NCI-H446 (cell line): ENCODE measurements at places on chromosomes 7 and 10.

DNA sequence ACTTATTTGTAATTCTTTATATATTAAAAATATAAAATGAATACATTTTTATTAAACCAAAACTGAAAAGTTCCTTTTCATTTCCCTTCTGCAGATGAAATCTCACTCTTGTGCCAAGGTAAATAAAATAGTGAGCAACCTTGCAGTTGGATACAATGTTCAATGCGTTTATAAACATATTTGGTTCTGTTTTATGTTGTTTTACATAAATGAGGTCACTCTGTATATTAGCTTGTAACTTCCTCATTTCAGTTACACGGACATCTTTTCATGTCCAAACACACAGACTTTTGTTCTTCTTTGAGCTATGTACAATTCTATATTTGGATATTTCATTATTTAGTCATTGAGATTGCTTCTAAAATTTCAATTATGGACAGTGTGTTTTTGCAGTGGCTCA, 107.7 kb downstream of the BBS9 start:
- DNase-seq = no peak

- no peak for DNase-seq
These were observed 194.0 kb upstream of the PRSS58 start for GRCh38 chr7:142451817-142452216.

DNA sequence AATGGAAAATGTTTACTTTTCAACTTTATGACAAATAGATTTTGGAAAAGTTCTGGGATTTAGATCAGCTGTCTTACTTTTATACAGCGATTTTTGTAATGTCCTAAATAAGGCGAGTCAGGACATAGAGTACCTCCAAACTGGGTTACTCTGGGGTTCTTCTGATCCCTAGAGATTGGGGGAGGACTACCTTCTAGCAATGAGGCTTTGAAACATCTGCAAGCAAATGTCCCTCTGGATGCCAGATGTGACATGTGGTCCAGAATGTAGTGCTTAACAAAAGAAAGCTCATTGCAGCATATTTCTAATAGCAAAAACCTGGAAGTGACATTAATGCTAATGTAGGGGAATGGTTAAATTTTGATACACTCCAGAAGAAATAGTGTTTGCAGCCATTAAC, 36.1 kb downstream of the ABRAXAS2 start:
- DNase-seq = no peak

- DNase-seq = no peak
These were observed 77.4 kb downstream of the ATXN7L1 start for GRCh38 chr7:105799006-105799405.

- DNase-seq = no peak
These were observed 133.8 kb upstream of the PLXNA4 start for GRCh38 chr7:132709971-132710567.

- DNase-seq = no peak
These were observed 827 bp downstream of the CSTF2T start for GRCh38 chr10:51698473-51699063.

GRCh38 chr10:86979296-86979818, 11.1 kb downstream of the ADIRF start:
- DNase-seq = no peak

- DNase-seq = no peak
These were observed 13.7 kb downstream of the RAB19 start for GRCh38 chr7:140417456-140418155.

GRCh38 chr10:9015005-9015404, 960.5 kb downstream of the GATA3 start:
- no peak for DNase-seq

- DNase-seq = peak; percentile 67
These were observed 103.4 kb upstream of the MDFIC start for GRCh38 chr7:114818501-114818900.

DNA sequence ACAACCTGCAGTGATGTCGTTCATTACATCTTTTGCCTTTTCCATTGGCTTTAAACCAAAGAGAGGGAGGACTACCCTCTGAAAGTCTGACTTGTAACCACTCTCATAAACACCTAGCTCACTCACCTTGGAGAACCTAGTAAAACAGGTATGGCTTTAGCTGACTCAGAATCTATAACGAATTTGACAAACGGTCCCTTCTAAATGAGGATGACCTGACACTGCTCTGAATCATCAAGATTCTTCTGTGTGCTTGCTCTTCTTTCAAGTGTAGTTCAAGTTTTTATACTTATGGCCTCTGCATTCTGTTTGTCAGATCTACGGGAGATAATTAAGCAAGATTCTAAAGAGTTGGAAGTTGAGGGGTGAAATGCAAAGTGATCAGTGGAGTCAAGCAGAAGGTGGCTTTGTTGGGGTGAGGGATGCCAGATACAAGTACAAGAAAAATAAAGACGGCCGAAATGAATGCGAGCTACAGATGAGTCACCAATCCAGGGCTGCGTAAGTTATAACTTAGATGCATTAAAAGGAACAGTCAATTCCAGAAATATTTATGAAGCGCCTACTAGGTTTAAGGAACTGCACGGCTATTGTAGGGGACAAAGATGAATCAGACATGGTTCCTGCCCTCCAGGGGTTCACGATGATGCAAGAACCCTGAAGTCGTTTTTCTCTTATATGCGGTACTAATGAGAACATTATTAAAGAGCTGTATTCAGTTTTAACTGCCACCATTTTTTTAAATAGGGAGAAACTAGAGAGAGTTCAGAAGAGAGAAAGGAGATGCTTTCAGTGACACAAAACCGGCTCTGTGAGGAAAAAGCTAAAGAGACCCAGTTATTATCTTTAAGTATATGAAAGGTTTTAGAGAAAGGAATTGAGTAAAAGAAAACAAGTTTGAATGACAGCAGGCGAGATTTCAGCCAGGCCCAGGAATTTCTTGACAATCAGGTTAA, 6.5 kb downstream of the HIPK2 start:
- no peak for DNase-seq

DNA sequence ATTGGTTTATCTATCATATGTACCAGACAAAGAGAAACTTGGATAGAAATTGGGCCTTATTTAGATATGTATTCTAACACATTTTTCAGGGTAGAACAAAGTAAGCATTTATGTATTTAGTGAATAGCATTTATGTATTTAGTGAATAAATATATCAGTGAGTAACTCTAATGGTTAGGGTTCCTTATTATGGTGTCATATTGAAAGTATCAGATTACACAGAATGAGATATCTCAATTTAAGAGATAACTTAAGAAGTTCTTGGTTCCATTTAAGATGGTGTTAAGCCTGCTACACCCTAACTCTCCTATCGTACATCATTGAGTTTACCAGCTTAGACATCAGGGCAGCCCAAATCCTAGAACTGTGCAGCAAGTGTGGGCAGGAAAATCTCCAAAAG, 35.9 kb upstream of the DMTF1 start:
- no peak for DNase-seq

DNA sequence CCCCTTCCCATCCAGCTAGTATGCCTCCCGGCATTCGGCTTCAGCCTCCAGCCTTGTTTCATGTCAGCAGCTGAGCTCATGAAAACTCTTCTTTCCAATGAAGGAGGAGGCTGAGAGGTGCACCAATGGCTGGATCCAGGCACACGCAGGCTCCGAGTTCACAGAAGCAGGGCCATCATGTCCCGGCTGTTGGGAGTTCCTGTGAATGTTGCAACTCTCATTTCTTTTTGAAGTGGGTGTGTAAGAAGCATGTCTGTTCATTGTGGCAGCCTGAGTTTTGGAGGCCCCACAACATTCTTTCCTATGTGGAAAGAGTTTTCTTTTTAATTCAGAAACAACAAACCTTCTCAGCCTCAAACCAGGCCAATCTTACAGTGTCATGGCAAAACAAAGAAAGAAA, 89.7 kb downstream of the PTPRE start:
- no peak for DNase-seq

DNA sequence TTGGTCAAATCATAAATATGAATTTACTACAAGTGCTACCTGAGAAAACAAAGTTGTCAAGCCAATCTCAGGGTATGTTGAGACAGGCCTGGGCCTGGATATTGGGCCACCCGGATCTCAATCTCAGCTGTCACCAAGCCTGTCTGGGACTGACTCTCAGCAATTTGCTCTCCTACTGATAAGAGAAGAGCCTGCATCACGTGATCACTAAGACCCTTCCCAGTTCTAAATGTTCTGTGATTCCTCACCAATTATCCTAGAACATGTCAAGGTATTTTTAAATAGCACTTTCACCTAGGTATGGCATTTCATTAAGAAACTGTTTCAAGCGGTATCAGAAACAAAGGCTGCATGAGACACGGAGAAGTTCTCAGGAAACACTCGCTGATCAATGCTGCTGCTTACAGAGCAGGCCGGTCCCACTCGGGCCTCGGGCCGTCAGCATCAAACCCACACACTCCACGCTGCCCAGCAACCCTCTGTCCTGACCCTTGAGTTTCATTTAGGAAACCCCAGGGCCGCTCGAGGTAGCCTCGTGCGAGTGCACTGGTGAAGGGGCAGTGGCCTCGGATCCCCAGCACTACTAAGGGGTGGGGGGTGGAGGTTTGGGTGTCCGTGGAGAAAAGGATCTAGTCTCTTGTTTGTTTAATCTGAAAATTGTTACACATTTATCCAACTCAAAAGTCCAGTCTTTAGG, 4.1 kb downstream of the KLF6 start:
- no peak for DNase-seq
